Dorsolateral prefrontal cortex (tissue), 122 donors: ENCODE measurements at places on chromosomes 5 and 9. TPM values are rescaled to one million over a fixed set of nuclear protein-coding genes. Genes with fewer than 3 reads are reported as not detected.

- DNase-seq = no peak
These were observed 29.1 kb upstream of the BNC2 start for GRCh38 chr9:16899606-16900005.

DNA sequence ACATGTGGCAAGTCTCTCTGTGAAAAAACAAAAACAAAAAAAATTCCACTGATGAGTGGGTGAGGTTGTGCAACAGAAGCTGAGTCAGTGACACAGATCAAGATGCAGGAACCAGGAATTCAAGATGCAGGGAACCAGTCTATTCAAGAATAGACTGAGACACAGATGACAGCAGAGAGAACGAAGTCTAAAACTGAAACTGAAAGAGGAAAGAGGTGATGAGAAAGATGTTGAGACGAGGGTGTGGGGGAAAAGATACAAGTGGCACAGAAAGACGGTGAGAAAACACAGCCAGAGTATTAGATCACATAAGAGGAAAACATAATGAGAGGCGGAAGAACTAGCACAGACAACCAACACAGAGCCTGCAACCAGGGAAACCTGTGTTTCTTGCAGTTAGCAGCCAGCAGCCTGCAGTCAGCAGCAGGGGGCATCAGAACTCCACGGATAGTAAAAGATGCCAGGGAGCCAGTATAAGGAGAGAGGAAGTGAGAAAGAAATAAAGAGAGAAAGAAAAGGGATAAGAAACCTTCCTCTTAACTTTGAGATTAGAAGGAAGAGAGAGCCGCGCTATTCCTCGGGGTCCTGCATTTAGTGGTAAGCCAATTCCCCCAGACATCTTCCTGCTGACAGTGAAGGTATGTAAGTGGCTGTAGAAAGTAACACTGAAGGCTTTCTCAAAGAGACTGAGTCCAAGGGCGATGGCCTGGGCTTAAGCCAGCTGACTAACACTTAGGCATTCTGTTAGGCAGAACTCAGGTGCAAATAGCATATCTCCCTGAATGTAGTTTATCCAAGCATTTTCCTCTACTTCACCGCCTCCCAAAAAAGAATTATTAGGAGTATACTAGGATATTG is 79.0 kb downstream of the TLR4 start:
- DNase-seq = peak; percentile 78

DNA sequence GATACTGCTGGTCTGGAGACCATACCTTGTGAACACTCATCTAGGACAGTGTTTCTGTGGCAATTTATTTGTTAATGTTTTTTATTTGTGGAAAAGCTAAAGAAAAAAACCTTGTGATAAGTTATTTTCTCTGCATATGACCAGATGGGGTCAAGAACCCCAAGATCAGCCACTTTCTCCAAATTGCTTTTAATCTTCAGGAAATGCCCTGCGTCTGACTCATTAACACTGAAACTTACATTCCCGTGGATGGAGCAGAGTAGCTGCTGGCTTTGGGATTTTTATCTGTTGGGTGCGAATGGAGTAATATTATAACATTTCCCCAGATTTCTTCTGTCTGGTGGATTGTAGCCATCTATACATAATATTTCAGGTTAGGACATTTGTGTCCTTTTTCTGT is 444.5 kb downstream of the SH3GL2 start:
- no peak for DNase-seq

DNA sequence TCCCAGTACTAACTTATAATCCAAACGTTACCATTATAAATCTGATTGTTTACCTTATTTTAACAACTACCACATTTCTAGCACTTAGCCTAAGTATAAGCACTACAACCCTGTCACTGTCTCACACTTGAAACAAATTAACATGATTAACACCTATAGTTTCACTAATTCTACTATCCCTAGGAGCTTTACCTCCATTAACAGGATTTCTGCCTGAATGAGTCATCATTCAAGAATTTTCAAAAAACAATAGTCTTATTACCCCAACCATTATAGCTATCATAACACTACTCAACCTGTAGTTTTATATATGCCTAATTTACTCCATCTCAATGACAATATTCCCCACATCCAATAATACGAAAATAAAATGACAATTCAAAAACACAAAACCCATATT is 89.6 kb downstream of the INSL6 start:
- no peak for DNase-seq

Gene BRINP1
- 54.2 TPM for total RNA-seq

DNA sequence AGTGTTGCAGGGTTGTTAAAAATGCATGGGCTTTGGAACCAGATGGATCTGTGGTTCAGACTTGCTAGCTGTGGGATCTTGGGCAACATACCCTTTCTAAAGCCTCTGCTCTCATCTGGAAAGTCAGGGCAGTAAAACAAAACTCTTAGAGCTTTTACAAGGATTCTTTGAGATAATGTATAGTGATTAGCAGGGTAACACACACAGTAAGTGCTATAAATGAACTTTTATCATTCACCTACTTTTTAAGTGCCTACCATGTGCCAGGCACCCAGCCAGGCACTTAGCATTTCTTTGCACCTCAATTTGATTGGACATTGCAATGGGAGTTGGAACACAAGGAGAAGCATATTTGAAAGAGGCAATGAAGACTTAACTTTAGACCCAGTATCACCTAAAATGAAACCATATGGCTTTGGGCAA is 208.6 kb upstream of the PAPPA start:
- DNase-seq = no peak

GRCh38 chr5:142767911-142768310 is 2.3 kb upstream of the ARHGAP26 start:
- DNase-seq = no peak

GRCh38 chr5:74394916-74395880 is 245.3 kb downstream of the ENC1 start:
- no peak for DNase-seq

Gene IL11RA
- total RNA-seq = 33.4 TPM

DNA sequence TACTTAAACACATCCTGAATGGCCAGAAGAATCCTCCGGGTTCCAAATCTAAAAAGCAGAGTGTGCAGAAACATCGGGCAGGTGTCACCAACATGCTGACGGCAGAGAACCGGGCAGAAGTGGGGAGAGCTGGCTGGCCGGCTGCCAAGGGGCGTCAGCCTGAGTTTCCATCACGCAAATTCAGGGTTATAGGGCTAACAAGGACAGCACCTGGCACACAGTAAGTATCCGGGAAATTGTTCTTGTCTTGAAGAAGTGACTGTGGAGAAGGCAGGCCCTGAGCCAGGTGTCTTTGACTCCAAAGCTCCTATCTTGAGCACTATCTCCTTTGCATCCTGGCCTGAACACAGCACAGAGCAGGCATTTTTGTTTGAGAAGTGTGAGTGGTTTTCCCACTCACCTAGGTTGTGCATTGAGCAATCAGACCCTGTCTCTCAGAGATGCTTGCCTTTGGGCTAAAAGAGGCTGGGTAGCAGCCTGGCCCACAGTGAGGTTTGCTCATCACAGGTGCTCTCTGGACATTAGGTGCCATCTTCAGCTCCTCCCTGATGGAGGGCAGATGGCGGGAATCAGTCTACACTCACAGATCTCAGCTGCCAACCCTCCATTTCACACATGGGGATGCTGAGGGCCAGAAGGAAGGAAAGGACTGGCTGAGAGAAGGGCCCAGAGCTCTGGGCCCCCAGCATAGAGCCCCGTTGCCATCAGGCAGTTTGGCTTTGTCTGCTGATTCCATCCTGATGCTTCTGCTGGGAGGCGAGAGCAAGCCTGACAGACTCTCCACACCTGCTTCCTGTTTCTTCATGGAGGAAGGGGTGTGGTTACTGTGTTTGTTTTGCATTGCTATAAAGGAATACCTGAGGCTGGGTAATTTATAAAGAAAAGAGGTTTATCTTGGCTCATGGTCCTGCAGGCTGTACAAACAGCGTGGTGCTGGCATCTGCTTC is 52.8 kb downstream of the WHRN start:
- no peak for DNase-seq

DNA sequence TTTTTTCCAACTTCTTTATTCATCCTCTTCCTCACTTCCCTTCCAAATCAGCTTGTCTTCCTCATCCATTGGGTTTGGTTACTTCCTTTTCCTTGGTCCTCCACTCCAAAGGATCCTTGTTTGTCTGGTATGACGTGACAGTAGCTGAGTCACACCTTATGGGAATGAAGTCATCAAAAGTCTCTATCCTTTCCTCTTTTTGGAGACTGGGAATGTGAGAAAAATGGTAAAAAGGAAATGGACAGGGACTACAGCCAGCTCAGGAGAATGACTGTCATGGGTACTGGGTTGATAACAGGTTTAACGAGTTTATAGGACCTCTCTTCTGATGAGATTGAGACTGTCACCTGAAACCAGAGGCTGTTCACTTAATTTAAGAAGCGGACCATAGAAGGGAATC is 76.2 kb upstream of the MYO10 start:
- no peak for DNase-seq

Gene GPR21
- 19.4 TPM for total RNA-seq

GRCh38 chr5:111079846-111080245 is 8.3 kb downstream of the TSLP start:
- no peak for DNase-seq

GRCh38 chr5:150139334-150139733 is 16.3 kb downstream of the PDGFRB start:
- no peak for DNase-seq

GRCh38 chr5:137097203-137097602 is 401.9 kb downstream of the SPOCK1 start:
- DNase-seq = no peak

DNA sequence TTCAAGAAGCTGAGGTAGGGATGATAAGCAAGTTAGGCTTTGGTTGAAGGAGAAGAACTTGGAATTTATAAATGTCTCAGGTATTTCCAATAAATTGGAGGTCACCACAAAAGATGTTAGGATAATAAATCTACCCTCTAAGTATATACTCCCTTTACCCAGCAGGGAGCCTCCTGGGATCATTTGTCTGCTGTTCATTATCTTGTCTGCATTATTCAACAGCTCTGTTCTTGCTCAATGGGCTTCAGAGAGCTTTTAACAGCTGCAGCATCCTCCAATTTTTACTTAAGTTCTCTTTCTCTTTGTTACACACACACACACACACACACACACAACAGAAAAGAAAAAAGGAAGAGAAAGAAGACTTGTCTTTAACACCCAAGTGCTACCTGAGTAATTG is 51.7 kb upstream of the VPS13A start:
- DNase-seq = no peak

GRCh38 chr5:44336708-44337107 is 52.5 kb downstream of the FGF10 start:
- DNase-seq = no peak

DNA sequence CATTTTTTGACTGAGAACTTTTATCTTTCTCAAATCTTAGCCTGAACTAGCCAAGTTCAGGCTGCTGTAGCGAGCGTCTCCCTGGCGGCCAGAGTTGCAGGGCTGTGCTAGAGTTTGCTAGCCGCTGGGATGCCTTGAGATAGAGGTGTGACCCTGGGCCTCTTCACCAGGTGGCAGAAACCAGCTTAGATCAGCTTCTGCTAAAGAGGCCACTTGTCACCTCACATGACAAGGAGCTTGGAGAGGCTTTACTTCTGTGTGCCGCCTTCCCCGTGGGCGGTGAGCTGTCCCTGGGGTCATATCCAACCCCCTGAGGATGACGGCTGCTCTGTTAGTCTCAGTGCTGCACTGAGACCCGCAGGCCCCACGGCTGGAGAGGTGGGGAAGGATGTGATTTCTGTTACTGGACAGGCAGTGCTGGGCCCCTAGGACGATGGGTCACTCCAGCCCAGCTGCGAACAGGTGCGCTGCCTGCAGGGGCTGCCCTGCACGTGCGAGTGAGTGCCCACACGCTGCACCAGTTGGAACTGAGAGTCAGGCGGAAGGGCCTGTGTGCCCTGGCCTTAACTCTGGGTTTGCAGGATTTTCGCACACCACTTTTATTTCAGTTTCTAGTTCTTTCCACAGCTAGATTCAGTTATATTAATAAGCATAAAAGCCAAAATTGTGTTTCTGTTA is 63.8 kb downstream of the EHMT1 start:
- no peak for DNase-seq

Gene UQCRQ
- 280 TPM for total RNA-seq

Gene TNC
- 14.5 TPM for total RNA-seq
